ENCODE measurements at places on chromosomes 13 and 19.

DNA sequence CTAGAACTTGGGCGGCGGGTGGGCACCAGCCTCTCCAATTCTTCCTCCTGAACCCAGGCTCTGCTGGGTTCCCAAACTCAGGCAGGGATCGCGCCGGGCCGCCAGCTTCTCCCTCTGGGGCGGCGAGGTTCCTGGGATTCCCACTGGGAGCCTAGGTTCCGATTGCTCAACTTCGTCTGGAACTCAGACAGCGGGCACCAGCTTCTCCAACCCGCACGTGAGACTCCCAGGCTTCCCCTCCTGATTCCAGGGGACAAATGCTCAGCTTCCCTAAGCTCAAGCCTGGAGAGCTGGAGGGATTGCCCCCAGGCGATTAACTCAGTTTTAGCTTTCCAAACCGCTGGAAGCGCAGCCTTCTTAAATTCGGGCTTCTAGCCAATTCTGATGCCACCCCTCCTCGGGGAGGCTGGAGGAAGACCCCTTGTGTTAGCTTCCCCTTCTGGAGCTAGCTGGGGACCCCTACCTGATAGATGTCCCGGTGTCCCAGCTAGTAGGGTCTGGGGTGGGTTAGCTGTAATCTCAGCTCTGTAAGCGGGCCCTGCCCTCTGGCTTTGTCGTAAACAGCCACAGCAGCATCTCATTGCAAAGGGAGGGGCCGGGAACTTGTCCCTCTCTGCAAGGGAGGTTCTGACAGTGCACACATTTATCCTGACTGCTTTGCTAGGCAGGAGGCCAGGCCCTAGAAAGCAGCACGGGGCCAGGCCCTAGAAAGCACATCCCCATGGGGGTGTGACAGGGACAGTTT, 671 bp downstream of the MCOLN1 start:
- no peak for DNase-seq

- DNase-seq, result no peak
Observed at GRCh38 chr19:49854378-49855263, 3.7 kb downstream of the PTOV1 start.

DNA sequence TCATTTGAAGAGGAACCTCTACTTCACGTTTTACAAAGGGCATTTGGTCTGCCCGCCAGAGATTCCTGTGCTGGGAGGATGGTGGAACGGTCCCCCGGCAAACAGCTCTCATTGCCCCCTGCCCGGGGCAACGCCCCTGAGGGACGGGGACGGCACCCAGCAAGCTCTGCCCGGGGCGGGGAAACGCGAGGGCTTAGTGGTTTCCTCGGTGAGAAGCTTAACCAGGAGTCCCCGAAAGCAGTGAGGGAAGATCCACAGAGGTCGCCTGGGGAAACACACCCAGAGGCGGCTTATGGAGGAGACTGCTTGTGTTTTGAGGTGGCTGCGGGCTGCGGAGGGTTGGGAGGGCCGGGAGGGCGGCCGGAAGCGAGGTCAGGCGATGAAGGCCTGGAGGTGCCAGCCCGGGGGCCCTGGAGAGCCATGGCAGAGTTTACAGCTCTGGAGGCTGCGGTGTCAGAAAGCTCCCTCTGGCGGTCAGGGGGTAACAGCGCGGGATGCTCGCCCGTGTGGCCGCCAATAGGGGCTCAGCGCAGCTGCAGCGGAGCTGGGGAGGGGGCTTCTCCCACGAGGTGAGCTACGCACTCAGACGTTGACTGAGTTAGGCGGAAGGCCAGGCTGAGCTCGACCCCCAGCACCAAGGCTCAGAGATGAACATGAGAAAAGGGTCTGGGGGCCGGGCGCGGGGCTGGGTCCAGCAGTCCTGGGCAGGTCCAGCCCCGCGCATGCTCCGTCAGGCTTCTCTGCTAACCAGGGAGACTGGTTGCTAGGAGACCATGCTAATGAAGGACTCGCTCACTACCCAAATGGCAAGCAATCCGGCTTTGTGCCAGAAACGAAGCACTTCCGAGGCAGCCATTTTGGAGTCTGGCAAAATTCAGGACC, 652 bp upstream of the TPGS1 start:
- DNase-seq, result peak; percentile 96

GRCh38 chr13:89097994-89098393, 1426.8 kb downstream of the SLITRK5 start:
- no peak for DNase-seq

GRCh38 chr19:16041299-16041990, 34.9 kb upstream of the TPM4 start:
- DNase-seq, result peak; percentile 38

DNA sequence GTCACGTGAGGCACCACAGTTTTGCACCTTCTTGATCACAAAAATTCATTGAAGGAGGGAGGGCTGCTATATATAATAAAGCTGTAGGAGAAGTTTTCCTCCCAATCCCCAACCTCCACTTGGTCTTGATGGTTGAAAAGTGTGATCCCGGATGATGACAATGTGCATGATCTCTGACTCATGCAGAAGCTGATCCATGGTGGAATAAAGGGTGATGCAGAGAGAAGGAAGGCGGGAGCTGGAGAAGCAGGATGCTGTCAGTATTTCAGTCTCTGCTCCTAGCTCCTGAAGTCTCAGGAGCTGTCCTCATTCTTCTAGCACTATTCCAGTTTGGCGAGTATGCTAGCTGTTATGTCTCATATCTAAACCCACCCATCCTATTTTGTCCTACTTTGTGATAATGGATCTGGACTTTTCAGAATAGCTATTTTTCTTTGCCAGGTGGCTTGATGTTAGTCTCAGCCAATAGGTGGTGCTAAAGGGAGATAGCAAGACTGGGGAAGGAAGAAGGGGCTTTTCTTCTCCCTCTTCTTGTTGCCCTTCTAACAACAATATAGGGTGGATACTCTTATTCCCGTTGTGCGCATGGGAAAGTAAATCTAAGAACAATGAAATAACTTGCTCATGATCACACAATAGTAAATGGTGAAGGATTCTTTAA, 65.6 kb upstream of the HTR2A start:
- no peak for DNase-seq

GRCh38 chr13:40422588-40423235, 243.7 kb downstream of the FOXO1 start:
- no peak for DNase-seq

DNA sequence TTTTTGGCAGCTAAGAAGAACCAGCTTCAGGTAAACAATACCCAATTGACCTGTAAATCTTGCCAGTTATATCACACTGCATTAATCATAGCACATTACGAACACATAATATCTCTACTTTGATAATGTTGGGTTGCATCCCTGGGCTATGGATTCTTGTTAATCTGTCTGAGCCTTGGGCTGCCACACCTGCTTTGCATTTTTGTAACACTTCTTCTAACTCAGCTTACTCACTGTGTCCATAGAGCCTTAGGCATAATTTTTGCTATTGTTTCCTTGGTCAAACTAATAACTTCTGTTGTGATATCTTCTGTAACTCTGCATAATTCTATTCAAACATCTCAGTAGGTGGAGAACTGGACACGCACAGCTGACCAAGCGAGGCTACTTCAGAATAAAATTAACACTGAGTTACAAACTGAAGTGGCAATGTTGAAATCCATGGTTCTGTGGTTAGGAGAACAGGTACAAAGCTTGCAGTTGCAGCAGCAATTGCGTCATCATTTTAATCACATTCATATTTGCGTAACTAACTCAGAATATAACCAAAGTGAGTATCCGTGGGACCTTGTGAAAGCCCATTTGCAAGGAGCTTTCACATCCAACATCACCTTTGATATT, 6.4 kb downstream of the ZNF350 start:
- no peak for DNase-seq

- DNase-seq, result no peak
Observed at GRCh38 chr19:43820884-43821215, 6.3 kb upstream of the ZNF283 start.

All from NCI-H1694 (cell line).